Fibroblast of villous mesenchyme (primary cell): ENCODE measurements at places on chromosomes 3 and 15. TPM values are rescaled to one million over a fixed set of nuclear protein-coding genes. Genes with fewer than 3 reads are reported as not detected.
A peak's percentile ranks its signal among the peaks of the same experiment; 100 is the strongest.

The CEP63 gene
- 13.8 and 21.9 TPM in 2 replicates for total RNA-seq

The CTXN2 gene
- not detected in 2 replicates for total RNA-seq

The FEZF2 gene
- total RNA-seq = not detected in 2 replicates

The ANKRD34C gene
- total RNA-seq = under 0.01 TPM in 1 of 2 replicates, not detected in the other

The RGMA gene
- 0.32 TPM in 1 of 2 replicates, not detected in the other for total RNA-seq

The RHCG gene
- not detected in 2 replicates for total RNA-seq

The GPR160 gene
- total RNA-seq = under 0.01 and 0.43 TPM in 2 replicates

GRCh38 chr3:5607581-5607980, 420.1 kb downstream of the EDEM1 start:
- no peak for DNase-seq

GRCh38 chr3:147428326-147428725, 19.2 kb downstream of the ZIC1 start:
- no peak for DNase-seq

DNA sequence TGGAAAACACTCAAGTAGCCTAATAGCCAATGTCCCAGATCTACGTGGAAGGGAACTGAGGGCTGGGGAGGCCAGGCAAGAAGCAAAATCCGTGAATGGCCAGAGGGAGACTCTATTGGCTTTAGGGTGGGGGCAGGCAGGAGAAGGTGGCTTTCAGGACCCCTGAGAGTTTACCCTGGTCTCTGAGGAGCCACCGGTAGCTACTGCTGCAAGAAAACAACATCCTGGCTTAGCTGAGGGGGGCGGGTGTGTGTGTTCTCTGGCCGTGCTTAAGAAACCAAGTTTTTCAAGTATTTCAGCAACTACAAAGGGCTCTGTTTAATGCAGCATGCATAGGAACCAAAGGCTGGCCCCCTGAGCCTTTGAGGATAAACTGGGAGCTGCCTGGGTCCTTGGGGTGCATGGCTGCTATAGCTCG, 47.6 kb upstream of the TRPM1 start:
- no peak for DNase-seq

DNA sequence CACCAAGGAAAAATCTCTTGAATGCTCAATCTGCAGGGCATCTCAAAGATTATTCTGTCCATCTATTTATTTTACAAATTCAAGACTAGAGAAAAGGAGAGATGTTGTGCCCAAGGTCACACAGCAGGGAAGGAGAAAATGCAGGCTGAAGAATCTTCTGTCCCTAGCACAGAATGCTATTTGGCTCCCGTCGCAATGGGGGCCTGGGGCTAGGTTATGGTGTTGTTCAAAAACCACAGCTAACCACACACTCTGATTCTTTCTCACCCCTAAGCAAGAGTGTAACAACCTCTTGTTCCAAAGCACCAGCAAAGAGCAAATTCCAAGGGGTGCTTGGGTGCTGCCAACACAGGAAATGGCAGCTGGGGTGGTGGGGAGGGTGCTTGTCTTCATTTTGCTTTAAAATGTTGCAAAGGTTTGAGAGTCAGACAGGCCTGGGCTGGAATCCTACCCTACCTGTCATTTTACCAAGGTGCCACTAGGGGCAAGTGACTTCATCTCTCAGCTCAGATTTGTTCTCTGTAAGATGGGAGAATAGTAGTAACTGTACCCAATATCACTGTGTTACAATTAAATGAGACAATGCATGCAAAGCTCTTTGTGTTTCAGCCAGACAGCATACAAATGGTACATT, 112.5 kb downstream of the ADAMTS9 start:
- DNase-seq = peak; percentile 19

DNA sequence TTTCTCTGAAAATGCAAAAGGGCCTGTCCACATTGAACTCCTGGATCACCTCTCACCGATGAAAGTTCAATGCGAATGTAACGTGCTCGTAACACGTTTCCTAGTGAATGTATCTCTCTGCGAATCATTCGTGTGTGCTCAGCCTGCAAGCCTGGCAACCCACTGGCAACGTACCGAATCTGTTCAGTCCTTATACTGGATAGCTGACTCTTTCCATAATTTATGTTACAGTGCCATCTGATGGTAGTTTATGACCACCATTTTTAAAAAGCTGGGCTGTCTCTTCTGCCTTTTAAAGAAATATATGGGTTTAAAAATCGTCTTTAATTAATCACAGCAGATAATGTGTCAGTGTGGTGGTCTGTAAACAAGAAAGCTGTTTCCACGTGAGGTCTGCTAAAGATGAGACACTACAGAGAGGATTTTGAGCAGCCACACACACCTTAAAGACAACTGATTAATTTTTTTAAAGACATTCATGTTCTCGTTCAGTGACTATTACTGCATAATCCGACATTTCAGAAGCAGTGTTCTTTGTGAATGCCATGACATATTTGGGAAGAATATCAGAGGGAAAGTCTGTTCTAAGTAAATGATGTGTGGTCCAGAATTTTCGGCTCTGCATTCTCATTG, 69.4 kb upstream of the FOXP1 start:
- peak; percentile 56 for DNase-seq

DNA sequence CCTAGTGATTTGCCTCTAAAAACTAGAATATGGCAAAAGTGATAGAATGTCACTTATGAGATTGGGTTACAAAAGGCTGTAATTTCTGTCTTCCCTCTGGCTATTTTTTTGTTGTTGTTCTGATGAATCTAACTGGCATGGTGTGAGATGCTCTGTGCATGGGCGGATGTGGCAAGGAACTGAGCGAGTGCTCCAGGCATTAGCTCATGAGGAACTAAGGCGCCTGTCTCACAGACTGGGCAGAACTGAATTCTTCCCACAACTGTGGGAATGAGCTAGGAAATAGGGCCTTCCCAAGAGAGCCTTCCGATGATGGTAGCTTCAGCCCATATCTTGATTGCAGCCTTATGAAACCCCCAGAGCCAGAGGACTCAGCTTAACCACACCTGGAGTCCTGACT, 222.5 kb downstream of the NR2F2 start:
- DNase-seq = no peak

- DNase-seq = no peak
Observed at GRCh38 chr3:191398607-191399006, 62.4 kb upstream of the PYDC2 start.

DNA sequence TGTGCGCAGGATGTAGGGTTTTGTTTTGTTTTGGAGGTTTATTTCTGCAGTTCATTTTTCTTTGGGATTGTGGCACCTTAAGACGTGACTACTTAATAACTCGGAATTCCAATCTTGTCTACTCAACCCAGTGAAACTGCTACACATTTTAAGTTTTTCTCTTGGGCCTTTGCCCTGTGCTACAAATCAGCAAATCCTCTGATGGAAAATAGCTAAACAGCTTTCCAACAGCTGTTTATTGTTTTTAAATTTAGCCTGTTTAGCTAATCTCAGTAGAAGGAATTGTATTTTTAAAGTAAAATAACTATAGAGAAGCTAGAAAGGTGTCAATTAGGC, 48.4 kb downstream of the OPA1 start:
- peak; percentile 30 for DNase-seq

- no peak for DNase-seq
Observed at GRCh38 chr3:41304593-41304992, 105.3 kb downstream of the CTNNB1 start.

- no peak for DNase-seq
Observed at GRCh38 chr3:110343945-110344344, 727.7 kb upstream of the NECTIN3 start.

DNA sequence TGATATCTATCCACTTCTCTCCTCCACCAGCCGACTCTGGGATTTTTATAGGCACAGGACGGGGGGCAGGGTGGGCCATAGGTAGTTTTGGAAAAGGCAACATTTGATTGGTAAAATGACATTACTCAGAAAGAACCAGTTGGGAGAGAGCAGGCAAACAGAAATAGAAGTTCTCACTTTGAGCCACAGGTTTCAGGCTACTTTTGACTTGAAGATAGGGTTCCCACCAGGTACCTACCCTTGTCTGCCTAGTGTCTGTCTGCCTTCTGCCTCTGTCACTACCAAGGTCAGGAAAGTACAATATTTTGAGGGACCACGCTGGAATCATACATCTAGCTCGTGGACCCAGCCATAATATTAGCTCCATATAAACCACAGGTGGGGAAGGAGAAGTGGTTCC, 412.9 kb upstream of the GRM7 start:
- no peak for DNase-seq

- no peak for DNase-seq
Observed at GRCh38 chr3:106275592-106275991, 406.8 kb upstream of the CBLB start.

DNA sequence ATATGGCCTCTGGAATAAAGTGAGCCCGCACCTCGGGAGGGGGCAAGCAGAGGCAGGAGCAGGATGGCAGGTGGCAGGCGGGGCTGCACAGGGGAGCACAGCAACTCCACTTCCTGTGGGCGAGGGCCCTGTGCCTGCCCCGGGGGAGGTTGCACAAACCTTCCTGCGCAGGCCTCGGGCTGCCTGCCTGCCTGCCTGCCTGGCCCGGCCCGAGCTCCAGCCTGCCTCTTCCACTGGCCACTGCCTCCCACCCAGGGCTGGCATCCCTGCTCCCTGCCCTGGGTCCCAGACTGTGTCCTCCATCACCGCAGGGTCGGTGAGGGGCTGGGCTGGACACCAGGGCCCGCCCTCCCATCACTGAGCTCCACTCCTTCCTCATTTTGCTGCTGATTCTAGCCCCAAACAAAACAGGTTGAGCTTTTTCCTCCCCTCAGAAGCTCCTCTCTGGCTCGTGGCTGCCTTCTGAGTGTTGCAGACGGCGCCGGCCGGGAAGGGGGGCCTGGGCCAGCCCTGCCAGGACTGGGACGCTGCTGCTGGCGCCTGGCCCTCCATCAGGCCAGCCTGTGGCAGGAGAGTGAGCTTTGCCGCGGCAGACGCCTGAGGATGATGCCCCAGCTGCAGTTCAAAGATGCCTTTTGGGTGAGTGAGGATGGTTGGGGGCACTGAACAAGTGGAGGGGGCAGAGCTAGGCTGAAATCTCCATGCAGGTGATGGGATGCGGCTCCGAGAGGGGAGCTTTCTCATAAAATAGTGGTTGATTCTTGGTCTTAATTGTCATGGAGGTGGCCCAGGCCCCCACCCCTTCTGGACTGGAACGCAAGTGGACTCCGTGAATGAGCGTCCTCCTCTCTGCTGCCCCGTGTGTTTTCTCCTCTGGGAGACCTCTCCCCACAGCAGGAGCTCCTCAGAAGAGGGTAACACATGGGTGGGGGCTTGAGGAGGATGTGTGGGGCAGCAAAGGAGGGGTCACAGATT, at the start of gene PSTPIP1:
Gene PSTPIP1 (plus strand): TSS at position 156 of the 975 bp plus-strand sequence. CDS start 448 bp downstream, at position 604.
- DNase-seq = no peak

- DNase-seq = peak; percentile 83
Observed at GRCh38 chr15:67072958-67073357, 7.6 kb downstream of the SMAD3 start.

- DNase-seq = peak; percentile 51
Observed at GRCh38 chr15:95375281-95375680, 955.2 kb upstream of the NR2F2 start.

GRCh38 chr3:155585384-155585783, 159.5 kb downstream of the PLCH1 start:
- DNase-seq = no peak

DNA sequence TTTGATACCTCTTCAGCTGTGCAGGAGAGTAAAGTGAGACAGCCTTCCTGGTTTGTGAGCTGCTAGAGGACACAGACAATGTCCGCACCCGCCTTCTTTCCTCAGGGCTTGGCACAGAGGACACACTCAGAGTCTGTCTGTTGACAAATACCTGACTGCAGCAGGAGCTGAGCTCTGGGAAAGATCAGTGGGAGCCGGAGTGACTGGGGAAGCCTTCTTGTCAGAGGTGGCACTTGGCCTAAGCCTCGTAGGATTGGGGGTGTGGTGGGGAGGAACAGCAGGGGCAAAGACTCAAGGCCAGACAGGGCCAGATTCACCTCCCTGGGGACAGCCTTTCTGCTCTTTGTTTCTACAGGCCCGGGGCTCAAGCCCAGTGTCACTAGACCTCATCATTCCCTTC, 3.3 kb upstream of the IL17RC start:
- DNase-seq = no peak

- DNase-seq = peak; percentile 51
Observed at GRCh38 chr3:170835336-170835735, 34.7 kb downstream of the RPL22L1 start.

GRCh38 chr3:149532489-149533180, 58.1 kb downstream of the TM4SF4 start:
- DNase-seq = no peak

DNA sequence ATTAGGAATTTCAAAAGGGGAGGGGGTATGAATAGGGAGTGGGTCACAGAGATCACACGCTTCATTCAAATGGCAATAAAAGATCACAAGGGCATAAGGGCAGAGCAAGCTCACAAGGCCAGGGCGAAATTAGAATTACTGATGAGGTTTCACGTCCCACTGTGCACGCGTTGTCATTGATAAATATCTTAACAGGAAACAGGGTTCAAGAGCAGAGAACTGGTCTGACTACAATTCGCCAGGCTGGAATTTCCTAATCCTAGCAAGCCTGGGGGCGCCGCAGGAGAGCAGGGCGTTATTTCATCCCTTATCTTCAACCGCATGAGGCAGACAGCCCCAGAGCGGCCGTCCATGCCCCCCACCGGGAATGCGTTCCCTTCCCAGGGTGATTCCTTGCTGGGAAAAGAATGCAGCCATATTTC, 18.1 kb upstream of the SMCO1 start:
- peak; percentile 37 for DNase-seq

- no peak for DNase-seq
Observed at GRCh38 chr3:112651516-112651915, 10.6 kb upstream of the CCDC80 start.

DNA sequence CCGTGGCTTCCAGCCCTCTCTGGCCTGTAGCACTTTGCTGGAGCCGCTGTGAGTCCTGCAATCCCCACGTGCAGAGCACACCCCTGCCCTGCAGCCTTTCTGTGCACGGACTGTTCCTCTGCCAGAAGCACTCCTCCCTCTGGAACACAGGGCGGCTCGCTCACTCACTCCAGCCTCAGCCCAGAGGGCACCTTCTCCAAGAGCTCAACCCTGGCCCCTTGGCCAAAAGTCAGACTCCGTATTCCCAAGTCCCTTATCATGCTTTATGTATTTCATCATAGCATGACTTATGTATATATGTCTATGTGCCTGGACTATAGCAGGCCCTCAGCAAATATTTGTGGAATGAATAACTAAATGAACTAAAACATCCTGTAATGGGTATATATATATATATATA, 63.2 kb downstream of the ASB7 start:
- DNase-seq = peak; percentile 66

- DNase-seq = no peak
Observed at GRCh38 chr3:37635251-37635650, 226.4 kb upstream of the CTDSPL start.

GRCh38 chr3:177692304-177692975, 495.2 kb upstream of the TBL1XR1 start:
- DNase-seq = no peak

DNA sequence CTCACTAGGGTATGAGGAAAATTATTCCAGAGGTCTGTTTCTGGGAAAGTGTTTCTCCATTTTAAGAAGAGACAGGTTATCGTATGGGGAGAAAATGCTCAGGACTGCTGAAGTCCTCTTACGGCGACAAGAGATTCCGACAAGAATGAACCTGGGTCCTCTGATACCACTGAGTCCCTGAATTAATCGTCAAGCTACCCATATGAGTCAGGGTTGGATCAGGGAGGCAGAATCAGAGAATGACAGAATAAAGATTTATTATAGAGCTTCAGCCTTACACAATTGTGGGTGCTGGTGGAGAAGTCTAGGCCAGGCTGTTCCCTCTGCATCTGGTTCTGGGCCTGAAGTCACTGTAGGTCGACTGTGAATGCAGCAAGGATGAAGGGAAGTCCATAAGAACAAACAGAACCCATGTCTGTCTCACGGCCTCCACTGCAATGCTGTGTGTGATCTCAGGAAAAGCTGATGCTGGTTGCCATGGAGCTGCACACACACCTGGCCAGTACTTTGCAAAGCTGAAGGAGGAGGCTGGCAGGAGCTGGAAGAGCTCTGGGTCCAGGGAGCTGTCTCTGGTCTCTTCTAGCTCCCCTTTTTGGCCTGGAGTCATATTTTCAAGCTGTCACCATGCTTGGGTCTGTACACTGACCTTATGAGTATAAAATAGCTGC, 83.9 kb downstream of the HHLA2 start:
- no peak for DNase-seq
